ENCODE measurements at places on chromosomes 12 and 14. TPM values are rescaled to one million over a fixed set of nuclear protein-coding genes. Genes with fewer than 3 reads are reported as not detected.

PCED1B gene
- 1.7 TPM for polyA plus RNA-seq

CCDC184 gene
- polyA plus RNA-seq, result 0.39 TPM

TMEM119 gene
- not detected for polyA plus RNA-seq

SLC35E3 gene
- 9.4 TPM for polyA plus RNA-seq

MYF5 gene
- not detected for polyA plus RNA-seq

TPPP2 gene
- not detected for polyA plus RNA-seq

SLC25A47 gene
- not detected for polyA plus RNA-seq

GRIP1 gene
- 0.04 TPM for polyA plus RNA-seq

DNA sequence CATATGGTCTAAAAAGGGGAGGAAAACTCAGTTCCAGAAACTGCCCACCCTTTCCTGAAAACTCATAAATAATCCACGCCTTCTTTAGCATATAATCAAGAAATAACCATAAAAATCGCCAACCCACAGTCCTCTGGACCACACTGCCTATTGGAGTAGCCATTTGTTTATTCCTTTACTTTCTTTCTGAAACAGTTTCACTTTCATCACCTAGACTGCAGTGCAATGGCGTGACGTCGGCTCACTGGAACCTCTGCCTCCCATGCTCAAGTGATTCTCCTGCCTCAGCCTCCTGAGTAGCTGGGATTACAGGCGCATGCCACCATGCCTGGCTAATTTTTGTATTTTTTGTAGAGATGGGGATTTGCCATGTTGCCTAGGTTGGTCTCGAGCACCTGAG, 44.2 kb downstream of the CLMN start:
- H3K27ac ChIP-seq, result no peak overlapping the region
- H3K4me1 ChIP-seq, result no peaks in the 10 kb centered on the region
- H3K36me3 ChIP-seq, result no peaks in the 10 kb centered on the region

GRCh38 chr12:95700316-95700785, 90.2 kb downstream of the NTN4 start:
- H3K27me3 ChIP-seq, result no peaks in the 10 kb centered on the region
- no peaks in the 10 kb centered on the region for H3K4me1 ChIP-seq

- H3K27ac ChIP-seq, result no peak overlapping the region
- H3K4me1 ChIP-seq, result no peaks in the 10 kb centered on the region
- no peak for DNase-seq
- H3K27me3 ChIP-seq, result no peaks in the 10 kb centered on the region
- H3K36me3 ChIP-seq, result no peaks in the 10 kb centered on the region
These were observed 75.3 kb upstream of the PLEKHG7 start for GRCh38 chr12:92627511-92627910.

GRCh38 chr14:51369814-51370213, 129.8 kb downstream of the TMX1 start:
- peaks cover 2% of the 10 kb centered on the region for H3K4me1 ChIP-seq
- DNase-seq, result peak; percentile 21
- no peaks in the 10 kb centered on the region for H3K27me3 ChIP-seq
- no peak overlapping the region for H3K4me3 ChIP-seq
- H3K36me3 ChIP-seq, result no peaks in the 10 kb centered on the region

- no peaks in the 10 kb centered on the region for H3K27me3 ChIP-seq
- H3K4me1 ChIP-seq, result peaks cover 37% of the 10 kb centered on the region
- no peaks in the 10 kb centered on the region for H3K36me3 ChIP-seq
- peak overlapping the region; percentile 7 for H3K27ac ChIP-seq
These were observed 612 bp downstream of the PPTC7 start for GRCh38 chr12:110582276-110583136.

DNA sequence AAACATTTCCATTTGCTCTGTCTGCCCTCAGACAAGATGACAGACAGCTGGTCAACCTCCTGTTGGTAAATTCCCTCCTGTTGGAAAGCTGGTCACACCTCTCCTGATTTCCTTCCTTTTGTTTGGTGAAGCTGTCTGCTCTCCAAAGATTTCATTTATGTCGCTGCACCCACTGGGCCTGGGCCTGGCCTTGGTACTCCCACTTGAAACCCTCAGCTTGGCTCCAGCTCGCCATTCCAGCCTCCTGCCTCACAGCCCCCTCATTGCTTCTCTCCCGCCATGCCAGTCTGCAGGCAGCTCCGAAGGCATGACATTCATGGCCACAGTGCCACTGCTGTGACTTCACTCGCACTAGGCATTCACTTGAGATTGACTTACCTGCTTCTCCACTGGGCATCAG, 451.8 kb downstream of the VRK1 start:
- H3K27me3 ChIP-seq, result no peaks in the 10 kb centered on the region
- H3K4me1 ChIP-seq, result no peaks in the 10 kb centered on the region
- H3K36me3 ChIP-seq, result no peaks in the 10 kb centered on the region
- no peak overlapping the region for H3K27ac ChIP-seq
- no peak for DNase-seq

GRCh38 chr14:90632451-90632850, 183.8 kb downstream of the TTC7B start:
- no peaks in the 10 kb centered on the region for H3K4me1 ChIP-seq
- DNase-seq, result no peak
- H3K27ac ChIP-seq, result no peak overlapping the region
- no peaks in the 10 kb centered on the region for H3K36me3 ChIP-seq

- H3K4me3 ChIP-seq, result no peak overlapping the region
- no peaks in the 10 kb centered on the region for H3K27me3 ChIP-seq
- no peaks in the 10 kb centered on the region for H3K4me1 ChIP-seq
- DNase-seq, result peak; percentile 19
- no peak overlapping the region for H3K27ac ChIP-seq
- H3K36me3 ChIP-seq, result no peaks in the 10 kb centered on the region
These were observed 74.7 kb downstream of the NOC4L start for GRCh38 chr12:132218915-132219314.

DNA sequence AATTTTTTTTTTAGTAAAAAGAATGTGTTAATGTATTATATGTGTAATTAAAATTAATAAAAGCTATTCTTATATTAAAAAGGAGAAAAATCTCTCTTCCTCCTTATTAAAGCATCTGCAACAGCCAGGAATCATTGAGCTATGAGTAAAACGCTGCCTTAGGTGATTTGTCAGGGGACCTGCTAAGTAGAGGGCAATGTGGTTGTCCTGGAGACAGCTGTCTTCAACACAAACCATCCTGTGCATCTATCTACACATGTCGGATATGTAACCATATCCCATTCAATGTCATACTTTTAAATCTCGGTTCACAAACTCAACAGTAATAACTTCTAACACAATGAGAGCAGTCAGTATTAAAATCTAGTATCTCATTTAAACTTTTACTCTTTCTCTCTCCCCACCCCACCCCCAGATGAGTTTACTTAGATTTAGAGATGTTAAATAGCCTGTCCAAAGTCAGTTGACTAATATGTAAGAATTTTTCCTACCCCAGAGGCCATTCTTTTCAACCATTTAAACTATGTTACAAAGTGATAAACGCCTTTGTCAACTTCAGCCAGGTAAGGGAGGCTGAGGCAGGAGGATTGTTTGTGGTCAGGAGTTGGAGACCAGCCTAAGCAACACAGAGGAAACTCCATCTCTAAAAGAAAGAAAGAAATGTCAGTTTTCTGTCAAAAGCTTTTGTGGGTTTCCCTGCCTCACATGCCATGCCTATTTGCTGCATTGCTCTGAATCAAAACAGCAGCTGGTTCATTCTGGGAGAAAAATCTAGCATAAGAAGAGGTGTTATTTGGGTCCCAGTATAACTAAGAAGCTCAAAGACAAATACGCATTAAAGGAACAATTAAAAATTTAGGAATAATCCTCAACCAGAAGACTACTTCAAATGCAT, 413.7 kb upstream of the CCDC196 start:
- H3K27me3 ChIP-seq, result peaks cover 6% of the 10 kb centered on the region
- H3K27ac ChIP-seq, result no peak overlapping the region
- no peaks in the 10 kb centered on the region for H3K4me1 ChIP-seq
- no peaks in the 10 kb centered on the region for H3K36me3 ChIP-seq
- no peak for DNase-seq
- no peak overlapping the region for H3K4me3 ChIP-seq

GRCh38 chr12:72433298-72433697, 161.1 kb downstream of the TRHDE start:
- H3K4me3 ChIP-seq, result no peak overlapping the region
- no peak for DNase-seq
- H3K36me3 ChIP-seq, result no peaks in the 10 kb centered on the region

- H3K4me1 ChIP-seq, result peaks cover 22% of the 10 kb centered on the region
- H3K27ac ChIP-seq, result no peak overlapping the region
- H3K4me3 ChIP-seq, result no peak overlapping the region
- no peaks in the 10 kb centered on the region for H3K27me3 ChIP-seq
- no peaks in the 10 kb centered on the region for H3K36me3 ChIP-seq
These were observed 1.6 kb downstream of the AMN1 start for GRCh38 chr12:31727192-31727591.

DNA sequence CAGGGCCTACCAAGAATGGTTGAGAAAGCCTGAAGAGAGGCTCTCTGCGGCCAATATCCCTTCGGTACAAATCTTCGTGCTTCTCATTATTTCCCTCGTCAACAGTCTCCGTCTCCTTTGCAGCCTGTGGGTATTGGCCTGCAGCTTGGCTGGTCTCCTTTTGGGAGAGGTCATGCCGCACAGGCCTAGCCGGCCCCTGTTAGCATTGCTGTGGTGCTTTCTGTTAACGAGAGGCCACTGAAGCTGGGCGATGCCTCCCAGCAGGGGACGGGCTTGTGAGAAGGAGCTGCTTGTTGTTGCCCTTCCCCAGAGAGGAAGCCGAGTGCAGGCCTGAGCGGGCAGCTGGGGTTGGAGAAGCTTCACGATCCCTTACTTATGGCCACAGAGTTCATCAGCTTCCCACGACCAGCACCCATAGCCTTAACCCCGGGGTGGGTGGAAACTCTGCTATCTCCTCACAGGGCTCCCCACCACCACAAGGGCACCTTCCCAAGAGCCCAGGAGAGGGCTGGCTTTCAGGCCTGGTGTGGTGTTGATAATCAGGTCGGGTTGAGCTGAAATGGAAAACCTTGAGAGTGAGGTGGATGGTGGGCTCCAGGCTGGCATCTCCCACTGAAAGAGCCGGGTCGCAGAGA, 228.6 kb downstream of the ZFP36L1 start:
- DNase-seq, result no peak
- H3K4me3 ChIP-seq, result no peak overlapping the region
- H3K27ac ChIP-seq, result no peak overlapping the region
- no peaks in the 10 kb centered on the region for H3K36me3 ChIP-seq
- H3K4me1 ChIP-seq, result peaks cover 18% of the 10 kb centered on the region

- H3K4me3 ChIP-seq, result no peak overlapping the region
- H3K36me3 ChIP-seq, result no peaks in the 10 kb centered on the region
- DNase-seq, result no peak
- no peaks in the 10 kb centered on the region for H3K27me3 ChIP-seq
- H3K4me1 ChIP-seq, result no peaks in the 10 kb centered on the region
These were observed 12.7 kb downstream of the CCND2 start for GRCh38 chr12:4286228-4286627.

DNA sequence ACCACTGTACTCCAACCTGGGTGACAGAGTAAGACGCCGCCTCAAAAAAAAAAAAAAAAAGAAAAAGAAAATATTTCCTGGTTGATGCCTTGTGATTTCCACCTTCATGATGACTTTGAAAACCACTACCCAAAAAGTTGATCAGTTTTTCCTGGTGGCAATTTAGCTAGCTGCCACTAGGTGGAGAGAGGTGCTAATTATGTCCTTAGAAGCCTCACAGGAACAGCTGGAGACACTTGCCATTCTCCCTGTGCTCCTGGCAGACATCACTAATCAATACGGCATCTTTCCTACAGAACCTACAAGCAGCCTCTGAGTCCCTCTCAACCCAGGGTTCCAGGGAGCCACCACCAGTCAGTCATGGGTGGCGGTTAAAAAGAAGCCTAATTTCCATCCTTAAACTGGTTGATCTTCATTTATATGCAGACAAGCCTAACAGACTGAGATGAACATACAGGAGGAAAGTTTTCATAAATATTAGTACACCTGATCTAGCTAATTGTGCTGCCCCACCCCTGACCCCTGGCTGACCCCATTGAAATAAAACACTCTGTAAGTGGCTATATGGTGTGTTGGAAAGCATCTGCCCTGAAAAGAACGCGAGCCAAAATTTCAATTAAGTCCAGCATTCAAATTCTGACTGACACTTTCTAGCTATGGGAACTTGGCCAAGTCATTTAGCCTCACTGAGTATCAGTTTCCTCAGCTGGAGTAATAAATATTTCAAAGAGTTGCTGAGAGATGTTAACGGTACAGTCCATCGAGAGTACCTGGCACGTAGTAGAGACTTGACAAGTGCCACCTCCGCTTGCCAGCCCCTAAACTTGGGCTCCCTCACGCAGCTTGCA, 6.2 kb upstream of the OAS1 start:
- H3K27me3 ChIP-seq, result peaks cover 8% of the 10 kb centered on the region
- H3K4me1 ChIP-seq, result peaks cover 36% of the 10 kb centered on the region
- no peak overlapping the region for H3K4me3 ChIP-seq
- no peaks in the 10 kb centered on the region for H3K36me3 ChIP-seq

DNA sequence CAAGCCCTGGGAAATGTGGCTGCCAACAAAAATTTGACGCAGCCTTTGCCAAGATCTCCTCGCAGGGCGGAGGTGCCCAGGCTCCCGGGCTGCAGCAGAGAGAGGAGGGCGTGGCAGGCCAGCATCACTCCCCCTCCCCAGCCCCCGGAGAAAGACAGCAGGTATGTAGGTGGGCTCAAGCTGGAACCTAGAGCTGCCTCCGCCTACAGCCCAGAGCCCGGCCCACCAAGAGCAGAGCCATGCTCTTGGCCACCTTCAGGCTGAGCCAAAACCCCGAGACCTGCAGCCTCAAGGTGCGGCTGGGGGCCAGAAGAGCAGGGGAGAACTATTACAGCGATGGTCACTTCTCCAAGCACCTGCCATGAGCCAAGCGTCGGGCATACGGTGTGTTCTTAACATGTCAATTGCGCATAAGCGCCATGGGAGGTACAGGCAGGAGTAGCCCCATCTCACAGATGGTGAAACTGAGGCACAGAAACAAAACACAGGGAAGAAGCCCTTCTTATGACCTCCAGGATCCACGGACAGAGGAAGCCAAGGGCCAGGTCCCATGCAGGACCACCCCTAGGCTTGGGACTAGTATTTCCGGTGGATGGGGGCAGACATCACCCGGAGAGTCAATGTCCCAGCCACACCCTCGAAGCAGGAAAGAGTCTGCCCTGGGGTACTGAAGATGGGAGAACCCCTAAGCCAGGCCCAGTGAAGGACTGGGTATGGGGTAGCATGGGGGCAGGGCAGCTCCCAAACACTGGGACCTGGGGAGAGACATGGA, 109.0 kb downstream of the NCOR2 start:
- H3K4me3 ChIP-seq, result no peak overlapping the region
- DNase-seq, result no peak
- no peaks in the 10 kb centered on the region for H3K36me3 ChIP-seq
- H3K27me3 ChIP-seq, result no peaks in the 10 kb centered on the region
- no peak overlapping the region for H3K27ac ChIP-seq
- peaks cover 16% of the 10 kb centered on the region for H3K4me1 ChIP-seq

- no peak overlapping the region for H3K4me3 ChIP-seq
- no peaks in the 10 kb centered on the region for H3K27me3 ChIP-seq
- peaks cover 2% of the 10 kb centered on the region for H3K4me1 ChIP-seq
- no peaks in the 10 kb centered on the region for H3K36me3 ChIP-seq
- H3K27ac ChIP-seq, result no peak overlapping the region
- peak; percentile 78 for DNase-seq
These were observed 18.0 kb downstream of the LRRC74A start for GRCh38 chr14:76844223-76844622.

DNA sequence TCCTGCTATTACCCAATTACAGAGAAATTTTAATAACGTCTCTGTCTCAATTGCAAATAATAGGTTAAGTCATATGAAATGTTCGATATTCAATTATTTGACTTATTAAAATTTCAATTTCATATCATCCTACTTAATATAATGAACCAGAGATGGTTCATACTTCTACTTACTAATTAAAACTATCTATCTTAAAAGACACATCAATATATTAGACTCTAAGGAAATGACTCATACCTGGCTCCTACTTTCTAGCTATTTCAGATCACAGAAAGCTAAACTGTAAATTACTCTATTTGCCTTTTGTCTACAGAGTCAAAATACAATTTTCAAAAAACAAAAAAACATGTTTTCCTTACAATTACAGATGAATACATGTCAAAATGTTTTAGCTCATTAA, 99.6 kb downstream of the CAPZA3 start:
- DNase-seq, result no peak
- H3K27me3 ChIP-seq, result no peaks in the 10 kb centered on the region
- no peaks in the 10 kb centered on the region for H3K4me1 ChIP-seq
- H3K36me3 ChIP-seq, result no peaks in the 10 kb centered on the region
